ENCODE measurements at places on chromosomes 5 and 9.

GRCh38 chr9:77879437-77879943 is 152.1 kb downstream of the GNAQ start:
- peak; percentile 31 for DNase-seq

- DNase-seq = no peak
These were observed 44.9 kb upstream of the LIFR start for GRCh38 chr5:38601133-38601862.

GRCh38 chr5:81760521-81760920 is 9.6 kb upstream of the SSBP2 start:
- DNase-seq = no peak

DNA sequence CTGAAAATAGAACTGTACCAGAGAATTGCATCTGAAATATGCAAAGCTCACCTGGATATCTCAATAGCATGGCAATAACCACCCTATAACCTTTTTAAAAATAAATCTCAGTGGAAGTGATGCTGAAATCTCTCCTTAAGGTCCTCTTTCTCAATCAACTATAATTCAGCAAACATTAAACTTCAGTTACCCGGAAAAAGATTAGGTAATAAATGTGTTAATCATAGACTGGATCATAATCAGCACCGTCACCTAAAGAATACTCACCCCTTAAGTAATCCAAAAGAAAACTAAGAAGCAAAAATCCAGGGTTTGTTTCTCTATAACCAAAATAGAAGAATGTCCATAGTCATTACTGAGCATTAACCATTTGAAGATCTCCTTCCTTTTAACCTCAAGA is 44.3 kb upstream of the DENND4C start:
- no peak for DNase-seq

GRCh38 chr5:115849258-115849798 is 7.6 kb downstream of the AP3S1 start:
- no peak for DNase-seq

- no peak for DNase-seq
These were observed 169.1 kb downstream of the DMRT2 start for GRCh38 chr9:1219284-1219683.

DNA sequence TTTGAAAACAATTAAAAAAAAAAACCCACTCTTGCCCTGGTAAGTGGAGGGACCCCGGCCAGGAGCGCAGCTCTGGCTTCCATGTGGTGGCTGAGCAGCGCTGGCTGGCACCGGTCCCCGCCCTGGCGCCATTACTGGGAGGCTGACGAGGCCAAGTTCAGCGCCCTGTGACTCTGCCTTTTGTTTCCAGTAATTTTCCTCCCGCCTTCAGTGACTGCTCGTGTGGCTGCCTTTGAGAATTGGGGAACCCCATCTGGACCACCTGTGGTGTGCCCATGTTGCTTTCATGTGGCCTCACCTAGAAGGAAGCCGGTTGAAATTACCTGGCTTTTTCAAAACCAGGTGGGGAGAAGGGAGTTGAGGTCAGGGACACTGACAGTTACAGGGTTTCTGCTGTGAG is 136.1 kb downstream of the GAPVD1 start:
- DNase-seq = no peak

DNA sequence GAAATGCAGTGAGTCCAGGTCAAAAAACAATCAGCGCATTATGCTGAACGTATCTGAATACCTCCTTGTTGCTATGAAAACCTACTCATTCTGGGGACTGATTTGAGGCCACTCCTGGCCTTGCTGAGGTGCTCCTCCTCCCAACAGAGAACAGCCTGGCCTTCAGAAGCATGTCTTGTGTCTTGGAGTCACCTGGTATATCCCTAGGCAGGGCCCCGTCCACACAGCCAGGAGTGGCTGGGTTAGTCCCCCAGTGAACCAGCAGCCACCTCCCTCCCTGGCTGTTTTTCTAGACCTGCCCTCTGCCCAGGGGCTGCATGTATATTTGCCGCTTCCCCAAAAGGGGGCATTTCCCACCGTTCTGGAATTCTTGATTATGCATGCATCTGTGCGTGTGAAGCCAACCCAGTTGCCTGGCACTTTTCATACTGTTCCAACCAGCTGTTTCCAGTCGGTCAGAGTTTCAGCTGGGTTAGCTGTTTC is 99.2 kb upstream of the SPATA31C2 start:
- DNase-seq = no peak

GRCh38 chr5:4258170-4258569 is 662.5 kb downstream of the IRX1 start:
- no peak for DNase-seq

DNA sequence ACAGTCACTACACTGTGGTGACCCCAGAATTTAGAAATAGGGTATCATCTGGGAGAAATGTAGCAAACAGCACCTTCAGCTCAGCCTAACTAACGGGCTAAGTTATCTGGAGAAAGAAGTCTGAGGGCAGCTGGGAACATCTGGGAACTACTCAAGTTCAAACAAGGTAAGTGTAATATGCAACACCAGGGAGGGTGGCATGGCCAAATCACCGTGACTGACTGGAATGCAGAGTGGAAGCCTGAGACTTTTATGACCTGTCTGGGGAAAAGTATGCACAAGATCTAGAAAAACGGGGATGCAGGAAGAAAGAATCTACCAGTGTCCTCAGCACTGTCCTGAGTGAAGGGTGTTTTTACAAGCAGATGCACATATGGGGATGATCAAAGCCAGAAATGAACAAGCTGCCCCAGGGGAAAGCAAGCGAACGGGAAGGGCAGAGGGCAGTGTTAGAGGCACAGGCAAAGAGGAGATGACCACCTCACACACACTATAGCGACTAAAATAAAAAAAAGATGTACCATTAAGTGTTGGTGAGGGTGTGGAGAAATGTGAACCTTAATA is 59.9 kb downstream of the SERINC5 start:
- no peak for DNase-seq

- DNase-seq = no peak
These were observed 11.9 kb upstream of the OR13C8 start for GRCh38 chr9:104556830-104557634.

- DNase-seq = no peak
These were observed 55.8 kb upstream of the TMC1 start for GRCh38 chr9:72465593-72465984.

GRCh38 chr9:121537283-121537682 is 37.6 kb upstream of the GGTA1 start:
- DNase-seq = no peak

DNA sequence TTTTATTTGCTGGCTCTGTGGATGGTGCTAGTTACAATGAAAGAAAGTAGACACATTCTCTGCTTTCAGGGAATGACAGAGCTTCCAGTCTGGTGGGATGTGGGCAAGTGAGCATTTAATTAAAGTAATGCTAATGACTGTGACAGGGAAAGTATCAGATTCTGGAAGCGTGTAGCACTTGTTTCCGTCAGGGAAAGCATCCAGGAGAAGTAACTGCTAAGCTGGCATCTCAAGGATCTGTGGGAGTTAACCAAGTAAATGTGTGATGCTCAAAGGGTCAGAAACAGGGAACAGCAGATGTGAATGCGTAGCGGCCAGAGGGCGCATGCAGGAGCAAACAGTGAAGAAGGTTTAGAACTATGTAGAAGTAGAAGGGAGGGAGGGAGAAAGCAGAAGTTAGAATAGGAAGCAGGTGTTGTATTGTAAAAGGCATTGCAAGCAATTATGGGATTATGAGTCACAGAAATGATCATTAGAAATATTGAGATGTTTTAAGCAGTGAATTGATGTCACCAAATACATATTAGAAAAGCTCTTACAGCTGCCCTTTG is 12.2 kb downstream of the KLHL9 start:
- no peak for DNase-seq

DNA sequence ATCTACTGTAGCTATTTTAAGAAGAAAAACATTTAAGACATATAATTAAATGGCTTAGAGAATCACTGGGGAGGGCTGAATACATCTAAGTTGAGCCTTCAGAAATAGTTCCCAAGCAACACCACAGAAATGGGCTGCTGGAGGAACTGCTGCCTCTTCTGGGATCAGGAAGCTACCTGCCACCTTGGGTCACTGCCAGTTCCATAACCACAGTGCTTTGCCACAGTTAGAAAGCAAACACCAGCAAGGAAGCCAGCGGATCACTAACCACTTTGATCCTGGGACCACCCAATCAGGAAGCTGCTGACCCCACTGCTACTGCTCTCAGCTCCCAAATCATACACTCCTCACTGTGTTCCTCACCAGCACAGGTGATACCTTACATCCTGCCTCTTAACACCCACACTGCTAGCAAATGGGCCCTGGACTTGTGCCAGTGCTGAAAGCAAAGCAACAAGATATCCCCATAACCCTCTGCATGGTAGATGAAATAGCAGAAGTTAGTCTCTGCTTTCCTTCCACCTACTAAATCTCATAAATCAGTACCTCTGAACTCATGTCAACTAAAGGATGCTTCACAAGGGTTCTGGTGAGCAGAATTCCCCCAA is 346.9 kb downstream of the DEPDC1B start:
- no peak for DNase-seq

GRCh38 chr9:81964218-81965171 is 21.2 kb downstream of the SPATA31D3 start:
- DNase-seq = no peak

DNA sequence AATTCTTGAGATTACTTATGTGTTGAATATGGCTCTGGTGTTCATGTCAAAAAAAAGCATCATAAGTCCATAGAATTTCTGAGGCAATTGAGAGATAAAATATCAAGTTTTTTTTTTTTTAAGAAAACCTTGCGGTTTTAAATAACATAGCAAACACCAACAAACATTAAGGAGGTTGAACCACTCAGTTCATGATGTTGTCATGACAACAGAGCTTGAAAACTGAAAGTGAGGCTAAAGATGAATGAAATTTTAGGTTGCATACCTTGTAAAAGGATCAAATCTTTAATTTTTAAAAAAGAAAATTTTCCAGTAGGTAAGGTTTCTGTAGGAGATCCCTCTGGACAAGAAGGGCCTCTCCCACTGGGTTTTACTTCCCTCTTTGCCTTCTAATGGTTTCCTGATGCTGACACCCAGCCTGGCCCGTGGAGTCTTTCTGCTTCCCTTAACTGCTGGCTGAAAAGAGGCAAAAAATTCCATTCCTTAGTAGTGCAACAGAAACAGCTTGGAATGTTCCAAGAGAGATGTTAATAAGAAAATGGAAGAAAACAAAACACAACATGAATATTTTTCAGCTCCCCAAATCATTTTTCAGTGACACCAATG is 60.0 kb upstream of the FER start:
- DNase-seq = no peak

DNA sequence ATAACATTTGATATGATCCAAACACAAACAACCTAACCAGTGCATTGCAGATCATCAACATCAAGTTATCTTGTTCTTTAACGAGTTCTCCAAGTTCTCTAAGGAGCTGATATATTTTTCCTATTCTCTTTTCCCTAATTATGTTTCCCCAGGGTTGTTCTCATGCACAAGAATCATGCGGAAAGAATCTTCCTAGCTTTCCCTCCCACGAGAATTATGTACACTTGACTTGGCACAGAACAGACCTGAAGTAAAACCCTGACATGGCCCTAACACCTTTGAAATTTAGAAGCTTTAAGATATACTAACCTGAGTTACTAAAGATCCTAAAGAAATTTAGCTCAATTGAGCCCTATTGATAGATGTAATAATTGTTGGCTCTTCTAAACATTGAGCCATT is 110.7 kb upstream of the FST start:
- no peak for DNase-seq

GRCh38 chr9:130499804-130500263 is 55.1 kb downstream of the ASS1 start:
- DNase-seq = peak; percentile 68

- peak; percentile 34 for DNase-seq
These were observed 331.2 kb downstream of the NR2F1-AS1 start for GRCh38 chr5:93249651-93250289.

DNA sequence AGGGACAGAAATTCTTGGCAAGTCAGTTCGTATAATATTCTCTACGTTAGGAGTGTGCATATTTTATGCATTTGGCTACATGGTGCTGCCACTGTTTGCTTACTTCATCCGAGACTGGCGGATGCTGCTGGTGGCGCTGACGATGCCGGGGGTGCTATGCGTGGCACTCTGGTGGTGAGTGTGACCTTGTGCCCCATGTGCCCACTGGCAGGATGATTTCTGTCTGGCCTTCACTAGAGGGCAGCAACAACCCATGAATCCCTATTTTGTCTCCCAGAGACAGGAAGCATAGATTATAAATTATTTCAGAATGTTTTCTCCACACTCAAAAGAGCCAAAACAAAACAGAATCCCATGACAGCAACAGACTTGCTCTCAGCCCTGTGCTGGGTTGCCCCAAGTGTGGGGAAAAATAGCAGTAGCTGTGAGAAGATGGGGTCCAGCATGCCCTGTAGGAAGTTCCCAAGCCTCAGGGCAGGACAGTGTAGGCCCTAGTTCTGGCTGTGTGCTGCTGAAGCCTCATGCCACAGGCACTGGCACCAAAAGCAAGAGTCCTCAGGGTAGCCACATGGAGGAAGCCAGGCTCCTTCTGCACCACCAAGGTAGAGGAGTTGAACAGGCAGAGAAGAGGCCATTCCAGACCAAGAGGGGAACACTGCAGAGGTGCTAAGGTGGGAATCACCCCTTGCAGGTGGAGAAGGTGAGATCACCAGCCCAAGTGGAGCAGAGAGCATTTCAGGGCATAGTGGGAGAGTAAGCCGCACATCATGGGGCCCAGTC is 16.0 kb downstream of the SLC22A5 start:
- DNase-seq = no peak

DNA sequence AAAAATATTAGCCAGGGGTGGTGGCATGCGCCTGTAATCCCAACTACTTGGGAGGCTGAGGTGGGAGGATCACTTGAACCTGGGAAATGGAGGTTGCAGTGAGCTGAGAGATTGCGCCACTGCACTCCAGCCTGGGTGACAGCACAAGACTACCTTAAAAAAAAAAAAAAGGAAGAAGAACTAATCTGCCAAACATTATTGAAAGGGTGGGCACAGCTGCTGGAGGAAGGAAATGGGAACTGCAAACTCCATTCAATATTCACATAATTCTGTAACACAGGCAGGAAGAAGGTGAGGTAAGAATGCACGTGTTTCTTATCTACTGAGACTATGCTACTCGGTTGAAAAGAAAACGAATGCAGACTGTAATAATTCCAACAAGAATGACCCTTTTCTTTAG is 121.1 kb upstream of the GNA14 start:
- no peak for DNase-seq

DNA sequence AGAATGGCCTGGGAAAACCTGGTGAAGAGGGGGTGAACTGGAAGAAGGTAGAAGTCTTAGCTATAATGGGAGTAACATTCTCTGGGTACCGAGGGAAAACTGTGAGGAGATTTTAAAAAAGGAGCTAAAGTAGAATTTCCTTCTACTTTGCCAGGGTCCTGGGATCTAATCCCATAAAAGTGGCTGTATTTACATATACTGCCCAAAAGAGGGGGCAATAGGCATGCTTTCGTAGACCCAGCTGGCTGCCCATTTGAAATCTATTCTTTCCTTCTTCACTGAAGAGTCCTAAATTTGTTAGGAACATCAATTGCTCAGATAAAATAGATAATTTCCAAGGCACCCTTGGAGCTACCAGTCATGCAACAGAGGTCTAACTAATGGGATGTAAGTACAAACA is 159.2 kb downstream of the CDC42SE2 start:
- DNase-seq = no peak
